ENCODE measurements at places on chromosomes 4 and X.

DNA sequence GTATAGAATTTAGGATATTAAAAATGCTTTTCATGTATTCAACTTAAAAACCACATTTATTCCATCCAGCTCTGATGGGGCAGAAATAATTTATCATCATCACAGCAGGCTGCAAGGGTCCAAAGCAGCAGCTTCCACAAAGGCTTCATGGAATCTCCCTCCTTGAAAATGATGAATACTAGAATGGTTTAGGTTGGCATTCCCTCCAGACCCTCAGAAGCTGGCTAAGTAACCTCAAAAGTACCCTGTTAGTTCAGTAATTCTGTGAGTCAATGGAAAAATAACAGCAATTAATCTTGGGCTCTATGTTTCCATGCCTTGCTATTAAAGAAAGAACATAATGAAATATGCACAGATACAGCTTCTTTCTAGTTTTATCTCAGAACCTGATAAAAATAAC is 594.9 kb upstream of the DIPK2B start:
- no peak for DNase-seq

GRCh38 chr4:179145746-179146525 is 1703.7 kb upstream of the AGA start:
- no peak for DNase-seq

- no peak for DNase-seq
Measured at GRCh38 chr4:73487233-73487632, 5.7 kb downstream of the AFM start.

DNA sequence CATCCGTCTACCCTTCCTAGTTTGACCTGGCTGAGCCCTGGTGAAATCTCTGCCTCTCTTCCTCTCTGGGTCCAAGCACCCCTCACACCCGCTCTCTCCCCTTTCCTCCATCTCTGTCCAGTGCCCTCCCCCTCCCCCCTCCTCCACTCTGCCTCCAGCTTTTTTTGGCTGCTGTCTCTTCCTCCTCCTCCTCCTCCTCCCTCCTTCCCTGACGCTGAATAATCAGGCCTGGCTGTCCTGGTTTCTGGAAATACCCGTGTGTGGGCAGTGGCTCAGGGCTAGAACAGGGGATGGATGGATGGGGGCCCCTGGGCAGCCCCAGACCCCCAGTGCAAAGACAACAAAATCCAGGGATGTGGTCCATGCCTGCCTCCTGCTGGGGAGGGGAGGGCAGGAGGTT is 4.7 kb upstream of the SYP start:
- DNase-seq: no peak

- no peak for DNase-seq
Measured at GRCh38 chr4:68765876-68766275, 49.9 kb upstream of the UGT2B10 start.

GRCh38 chrX:22889819-22890218 is 109.9 kb upstream of the DDX53 start:
- DNase-seq: no peak

DNA sequence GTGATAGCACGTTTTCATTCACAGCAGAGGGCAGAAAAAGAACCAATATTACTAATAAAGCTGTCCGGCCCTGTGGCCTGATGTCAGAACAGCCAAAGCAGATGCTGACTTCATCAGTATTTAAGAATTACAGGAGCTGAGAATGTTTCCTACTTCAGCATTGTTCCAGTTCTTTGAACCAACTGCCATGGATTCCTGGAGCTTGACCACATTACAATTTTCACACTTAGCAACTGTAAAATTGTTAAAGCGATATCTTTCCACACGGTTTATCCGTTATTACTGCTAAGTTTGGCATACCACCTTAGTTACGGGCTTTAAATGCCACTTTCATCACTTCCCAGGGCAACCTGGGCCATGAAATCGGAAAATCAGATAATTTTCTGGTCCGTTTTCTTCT is 118.2 kb downstream of the EPHA5 start:
- DNase-seq: no peak

- DNase-seq: no peak
Measured at GRCh38 chr4:32462944-32463343, 1742.8 kb downstream of the PCDH7 start.

GRCh38 chr4:61950625-61951024 is 750.5 kb downstream of the ADGRL3 start:
- DNase-seq: no peak

DNA sequence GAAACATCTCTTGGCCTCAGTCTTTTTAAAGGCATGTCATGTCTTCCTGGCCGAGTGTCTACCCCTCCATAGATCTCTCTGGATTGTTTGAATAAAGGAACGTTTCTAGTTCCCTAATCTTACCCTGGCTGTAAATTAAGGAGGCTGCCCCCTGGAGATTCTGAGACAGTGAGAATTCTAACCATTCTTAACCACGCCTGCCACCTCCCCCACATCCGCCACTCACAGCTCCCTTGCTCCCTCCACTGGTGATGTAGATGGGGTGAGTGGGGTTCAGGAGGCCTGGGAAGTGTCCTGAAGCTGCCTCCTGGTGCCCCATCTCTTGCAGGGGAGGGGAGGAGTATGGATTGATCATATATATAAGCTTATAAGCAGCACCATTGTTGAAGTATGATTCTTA is 48.0 kb upstream of the TRIM2 start:
- DNase-seq: no peak
